Mesothelial cell of epicardium (in vitro differentiated cells): ENCODE measurements at places on chromosomes 7 and 10. TPM values are rescaled to one million over a fixed set of nuclear protein-coding genes. Genes with fewer than 3 reads are reported as not detected.
A peak's percentile ranks its signal among the peaks of the same experiment; 100 is the strongest.

The OGDHL gene
- 10.4 to 13.0 TPM (median 12.7 TPM) in 3 replicates for total RNA-seq

DNA sequence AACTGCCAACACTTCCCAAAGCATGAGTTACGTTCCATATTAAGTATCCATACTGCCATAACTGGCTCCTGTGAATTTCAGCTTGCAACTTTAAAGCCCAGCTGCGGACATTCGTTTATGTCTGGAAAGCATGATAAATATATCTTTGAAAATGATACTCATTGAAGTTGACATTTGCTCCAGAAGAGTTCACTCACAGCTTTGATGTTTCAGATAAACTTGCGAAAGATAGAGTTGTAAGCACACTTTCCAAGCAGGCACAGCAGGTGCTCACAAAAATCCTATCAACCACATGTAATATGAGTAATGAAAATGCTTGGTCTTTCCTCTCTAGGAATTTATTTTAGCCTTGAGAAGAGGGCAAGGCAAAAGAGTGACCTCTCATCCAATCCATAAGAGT lies 4.5 kb downstream of the CHCHD3 start:
- H3K27ac ChIP-seq, result no peak overlapping the region
- no peaks in the 10 kb centered on the region for H3K36me3 ChIP-seq
- H3K27me3 ChIP-seq, result no peaks in the 10 kb centered on the region
- H3K4me1 ChIP-seq, result peaks cover 31% of the 10 kb centered on the region
- DNase-seq, result no peak

- H3K27ac ChIP-seq, result no peak overlapping the region
- no peak for DNase-seq
- no peaks in the 10 kb centered on the region for H3K27me3 ChIP-seq
- peaks cover 4% of the 10 kb centered on the region for H3K4me1 ChIP-seq
Observed at GRCh38 chr10:55766212-55766611, 594.8 kb downstream of the ZWINT start.

GRCh38 chr10:89887830-89888229 lies 186.4 kb downstream of the KIF20B start:
- H3K4me3 ChIP-seq, result no peak overlapping the region
- no peaks in the 10 kb centered on the region for H3K36me3 ChIP-seq
- no peak for DNase-seq
- peaks cover 2% of the 10 kb centered on the region for H3K27me3 ChIP-seq

The C10orf67 gene
- total RNA-seq, result 0.11 to 0.22 TPM in 2 of 3 replicates, not detected in the other

DNA sequence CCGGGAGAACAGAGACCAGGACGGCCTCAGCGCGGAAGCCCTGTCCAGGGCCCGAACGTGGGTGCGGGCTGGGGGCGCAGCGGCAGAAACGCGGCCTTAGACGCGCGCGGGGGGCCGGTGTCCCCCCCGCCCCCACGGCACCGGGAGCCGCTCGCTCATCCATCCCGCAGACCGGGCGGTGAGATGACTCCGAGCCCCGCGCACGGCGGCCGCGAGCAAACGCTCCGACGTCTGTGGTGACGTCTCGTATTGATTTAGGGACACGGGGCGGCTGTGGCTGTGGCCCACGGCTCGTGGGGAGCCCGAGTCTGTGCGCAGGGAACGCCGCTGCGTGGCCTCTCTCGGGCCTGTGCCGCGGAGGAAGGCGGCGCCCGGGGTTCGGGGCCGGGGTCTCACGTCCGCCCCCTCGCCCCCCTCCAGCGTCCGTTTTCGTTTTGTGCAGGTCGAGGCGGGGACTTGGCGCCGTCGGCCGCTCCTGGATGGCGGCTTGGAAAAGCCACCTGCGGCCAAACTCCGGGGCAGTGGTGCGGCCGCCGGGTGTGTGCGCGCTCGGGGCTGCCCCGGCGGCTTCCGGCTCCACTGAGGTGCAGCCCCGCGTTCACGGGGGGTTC lies 1.0 kb upstream of the NKX6-2 start:
- no peaks in the 10 kb centered on the region for H3K4me1 ChIP-seq
- no peak for DNase-seq
- H3K27me3 ChIP-seq, result peaks cover 74% of the 10 kb centered on the region

The PLXDC2 gene
- 60.0 to 62.7 TPM (median 62.3 TPM) in 3 replicates for total RNA-seq

- H3K4me3 ChIP-seq, result no peak overlapping the region
- no peak for DNase-seq
Observed at GRCh38 chr10:124719213-124719851, 24.8 kb downstream of the FAM53B start.

GRCh38 chr10:99917963-99918825 lies 91.6 kb downstream of the DNMBP start:
- H3K27ac ChIP-seq, result peak overlapping the region; percentile 96
- H3K27me3 ChIP-seq, result no peaks in the 10 kb centered on the region
- peak; percentile 49 for DNase-seq
- H3K4me3 ChIP-seq, result peak overlapping the region; percentile 64
- peaks cover 37% of the 10 kb centered on the region for H3K4me1 ChIP-seq

DNA sequence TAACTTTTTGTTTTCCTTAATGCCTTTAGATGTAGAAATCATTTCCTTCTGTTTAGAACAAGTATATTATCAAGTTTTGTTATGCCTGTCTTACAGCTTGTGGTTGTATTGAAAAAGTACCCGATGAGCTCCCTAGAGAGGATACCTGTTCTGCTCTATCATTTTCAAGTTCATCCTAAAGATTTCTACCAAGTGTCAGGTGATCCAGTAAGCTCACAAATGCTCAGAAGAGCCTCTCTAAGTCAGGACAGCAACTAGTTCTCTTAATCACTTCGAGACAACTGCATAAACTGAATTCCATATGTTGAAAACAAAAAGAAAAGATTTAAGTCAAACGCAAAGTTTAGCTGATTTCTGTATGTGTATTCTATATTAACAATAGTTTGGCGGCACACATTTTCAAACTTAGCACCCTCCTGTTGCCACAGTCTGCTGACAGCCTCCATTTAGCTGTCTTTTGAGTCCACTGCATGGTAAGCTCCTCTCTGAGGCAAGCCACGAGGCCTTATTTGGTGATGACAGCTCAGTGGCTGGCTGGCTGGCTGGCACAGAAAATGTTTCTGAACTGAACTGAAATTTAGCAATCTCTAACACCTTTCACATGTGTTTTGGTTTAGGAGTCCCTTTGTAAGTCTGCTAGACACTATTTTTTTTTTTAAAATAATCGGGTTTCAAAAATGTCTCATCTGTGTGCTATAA lies 59.4 kb downstream of the SEMA3C start:
- peaks cover 42% of the 10 kb centered on the region for H3K4me1 ChIP-seq
- no peaks in the 10 kb centered on the region for H3K27me3 ChIP-seq
- no peak for DNase-seq
- peak overlapping the region; percentile 89 for H3K27ac ChIP-seq

- peak overlapping the region; percentile 22 for H3K27ac ChIP-seq
- H3K4me1 ChIP-seq, result peaks cover 38% of the 10 kb centered on the region
- peaks cover 3% of the 10 kb centered on the region for H3K27me3 ChIP-seq
- no peak overlapping the region for H3K4me3 ChIP-seq
- no peak for DNase-seq
- no peaks in the 10 kb centered on the region for H3K36me3 ChIP-seq
Observed at GRCh38 chr7:121304102-121304658, 24.6 kb upstream of the WNT16 start.

The GHRHR gene
- 1.6 TPM in 1 of 3 replicates, not detected in the others for total RNA-seq

DNA sequence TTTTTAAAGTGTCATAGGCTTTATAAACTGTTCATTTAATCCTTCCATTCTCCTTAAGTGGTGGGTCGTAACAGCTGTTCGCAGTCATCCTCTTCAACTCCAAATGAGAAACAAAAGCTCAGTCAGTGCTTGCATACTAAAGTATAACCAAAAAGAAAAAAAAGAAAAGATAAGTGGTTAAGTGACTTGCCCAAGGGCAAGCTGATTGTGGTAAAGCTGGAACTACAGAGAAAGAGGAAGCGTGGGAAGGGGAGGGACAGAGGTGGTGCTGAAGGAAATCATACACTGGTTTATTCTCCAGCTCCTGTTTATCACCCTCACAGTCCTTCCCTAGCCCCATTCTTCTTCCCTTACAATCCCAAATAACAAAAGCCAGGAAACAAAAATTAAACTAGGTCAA lies 29.6 kb downstream of the IDE start:
- H3K36me3 ChIP-seq, result peaks cover 1% of the 10 kb centered on the region
- no peak overlapping the region for H3K27ac ChIP-seq
- no peak for DNase-seq
- no peak overlapping the region for H3K4me3 ChIP-seq
- peaks cover 17% of the 10 kb centered on the region for H3K4me1 ChIP-seq

- no peaks in the 10 kb centered on the region for H3K36me3 ChIP-seq
- no peak overlapping the region for H3K4me3 ChIP-seq
- H3K27ac ChIP-seq, result no peak overlapping the region
- no peak for DNase-seq
- peaks cover 15% of the 10 kb centered on the region for H3K27me3 ChIP-seq
Observed at GRCh38 chr10:117933036-117933435, 113.7 kb downstream of the RAB11FIP2 start.

DNA sequence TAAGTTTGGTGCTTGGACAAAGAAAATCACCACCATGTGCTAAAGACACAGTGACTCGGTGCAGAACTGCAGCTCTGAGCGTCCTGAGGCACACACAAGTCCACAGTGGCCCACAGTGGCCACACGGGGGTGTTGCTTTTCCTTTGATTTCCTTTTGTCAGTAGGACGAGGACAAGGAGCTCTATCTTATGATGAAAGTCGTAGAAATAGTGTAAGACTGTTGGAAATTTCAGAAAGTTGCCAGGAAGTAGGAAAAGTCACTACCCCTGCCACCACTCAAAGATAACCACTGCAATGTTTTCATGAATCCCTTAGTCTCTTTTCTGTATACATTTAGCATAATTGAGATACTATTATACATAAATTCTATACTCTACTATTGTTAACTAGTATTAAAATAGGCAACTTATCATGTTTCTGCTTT lies 146.0 kb downstream of the TNS3 start:
- H3K4me3 ChIP-seq, result no peak overlapping the region
- H3K4me1 ChIP-seq, result peaks cover 1% of the 10 kb centered on the region
- H3K27me3 ChIP-seq, result no peaks in the 10 kb centered on the region
- H3K36me3 ChIP-seq, result peaks cover 35% of the 10 kb centered on the region

- no peak for DNase-seq
- no peak overlapping the region for H3K4me3 ChIP-seq
- H3K4me1 ChIP-seq, result peaks cover 11% of the 10 kb centered on the region
- H3K27ac ChIP-seq, result no peak overlapping the region
- no peaks in the 10 kb centered on the region for H3K27me3 ChIP-seq
Observed at GRCh38 chr7:15046861-15047260, 144.3 kb upstream of the DGKB start.

The SORCS3 gene
- 0.04 to 0.11 TPM (median 0.09 TPM) in 3 replicates for total RNA-seq

DNA sequence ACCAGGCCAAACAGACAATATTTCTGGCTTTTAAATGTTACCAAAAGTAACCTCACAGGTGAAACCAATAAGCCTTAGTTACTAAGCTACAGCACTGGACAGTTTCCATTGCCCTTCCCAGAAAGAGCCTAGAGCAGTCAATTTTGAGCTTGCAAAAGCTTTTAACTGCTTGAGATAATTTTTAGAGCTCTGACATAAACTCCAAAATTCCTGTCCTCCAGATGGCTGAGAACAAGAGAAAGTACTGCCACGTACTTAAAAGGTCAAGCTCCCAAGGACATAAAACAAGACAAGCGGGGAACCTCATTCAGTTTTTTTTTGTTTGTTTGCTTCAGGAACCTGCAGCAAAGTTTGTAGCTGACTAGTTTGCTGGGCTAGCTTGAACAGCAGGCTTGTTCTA lies 54.1 kb downstream of the BBS9 start:
- H3K4me1 ChIP-seq, result peaks cover 8% of the 10 kb centered on the region
- no peaks in the 10 kb centered on the region for H3K27me3 ChIP-seq
- DNase-seq, result no peak
- peaks cover 14% of the 10 kb centered on the region for H3K36me3 ChIP-seq

The ASB4 gene
- 0.07 to 0.29 TPM (median 0.09 TPM) in 3 replicates for total RNA-seq

The ZMIZ1 gene
- total RNA-seq, result 166 to 173 TPM (median 170 TPM) in 3 replicates

DNA sequence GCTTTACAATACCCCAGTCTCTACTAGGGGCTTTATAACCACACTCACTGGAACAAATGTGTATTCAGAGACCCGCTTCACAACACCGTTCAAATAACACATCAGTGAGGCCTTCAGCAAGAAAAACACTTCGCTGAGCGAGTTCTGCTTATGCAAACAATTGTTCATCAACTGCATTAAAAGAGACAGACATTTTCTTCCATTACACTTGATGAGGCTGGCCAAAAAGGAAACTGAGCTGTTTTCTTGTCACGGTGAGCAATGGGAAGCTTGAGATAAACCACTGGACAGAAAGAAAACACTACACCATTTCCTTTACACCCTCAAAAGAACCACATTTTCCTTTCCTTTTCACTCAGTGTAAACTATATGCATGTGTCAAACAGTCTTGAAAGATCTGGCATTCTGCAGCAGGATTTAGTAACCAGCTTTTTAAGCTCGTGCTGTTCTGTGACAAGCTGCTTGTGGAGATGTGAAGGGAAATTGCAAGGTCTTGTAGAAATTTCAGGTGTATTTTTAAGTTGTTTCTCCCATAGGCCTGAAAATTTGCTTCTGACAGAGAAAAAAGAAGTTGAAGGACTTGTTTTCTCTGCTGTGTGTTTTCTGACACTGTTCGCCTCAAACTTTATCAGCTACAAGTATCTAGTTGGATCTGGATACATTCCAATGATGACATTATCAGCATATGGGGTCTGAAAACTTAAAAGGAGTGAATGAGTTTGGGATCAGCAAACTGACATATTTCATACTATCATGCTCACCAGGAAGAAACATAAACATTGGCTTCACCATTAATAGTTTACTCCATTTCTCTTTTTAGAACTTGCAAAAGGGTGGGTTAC lies 693.1 kb downstream of the PARD3 start:
- H3K4me1 ChIP-seq, result peaks cover 51% of the 10 kb centered on the region
- DNase-seq, result no peak
- H3K4me3 ChIP-seq, result no peak overlapping the region
- peaks cover 8% of the 10 kb centered on the region for H3K36me3 ChIP-seq

DNA sequence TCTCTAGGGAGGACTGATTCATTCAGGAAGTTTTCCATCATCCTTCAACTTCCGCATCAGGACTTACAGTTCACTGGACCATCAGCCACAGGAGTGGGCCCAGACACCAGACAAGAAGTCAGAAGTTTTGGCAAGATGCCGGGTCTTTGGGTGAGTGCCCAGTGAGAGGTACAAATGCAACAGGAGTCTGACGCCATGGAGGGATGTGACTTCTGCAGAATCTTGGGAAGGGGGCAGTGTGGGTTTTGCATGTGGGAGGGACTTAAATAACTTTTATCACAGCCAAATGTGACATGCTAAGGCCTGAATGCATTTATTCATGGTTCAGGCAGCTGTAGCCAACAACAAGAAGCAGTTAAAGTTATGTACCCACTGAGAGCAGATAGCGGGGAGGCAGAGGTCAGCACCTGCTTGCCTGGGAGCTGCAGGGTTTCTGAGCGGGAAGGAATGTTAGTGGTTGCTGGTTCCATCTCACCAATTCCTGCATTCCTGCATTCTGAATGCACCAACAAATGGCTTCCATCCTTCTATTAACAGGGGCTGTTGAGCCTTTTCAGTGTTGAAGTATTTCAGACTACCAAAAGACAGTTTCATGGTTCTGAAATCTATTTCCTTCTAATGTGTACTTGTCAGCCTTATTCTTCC lies 375.2 kb downstream of the PAXIP1 start:
- no peaks in the 10 kb centered on the region for H3K4me1 ChIP-seq
- peaks cover 1% of the 10 kb centered on the region for H3K27me3 ChIP-seq
- DNase-seq, result no peak
- H3K36me3 ChIP-seq, result no peaks in the 10 kb centered on the region
- no peak overlapping the region for H3K4me3 ChIP-seq

The ZNF138 gene
- total RNA-seq, result 16.1 to 17.4 TPM (median 17.1 TPM) in 3 replicates

The WDR11 gene
- 71.4 to 76.0 TPM (median 73.1 TPM) in 3 replicates for total RNA-seq
